Stimulated activated naive CD4-positive, alpha-beta T cell treated with Interleukin-2 at 50 U/mL for 16 hours (primary cell): ENCODE measurements at places on chromosomes 11 and 22.
A peak's percentile ranks its signal among the peaks of the same experiment; 100 is the strongest.

DNA sequence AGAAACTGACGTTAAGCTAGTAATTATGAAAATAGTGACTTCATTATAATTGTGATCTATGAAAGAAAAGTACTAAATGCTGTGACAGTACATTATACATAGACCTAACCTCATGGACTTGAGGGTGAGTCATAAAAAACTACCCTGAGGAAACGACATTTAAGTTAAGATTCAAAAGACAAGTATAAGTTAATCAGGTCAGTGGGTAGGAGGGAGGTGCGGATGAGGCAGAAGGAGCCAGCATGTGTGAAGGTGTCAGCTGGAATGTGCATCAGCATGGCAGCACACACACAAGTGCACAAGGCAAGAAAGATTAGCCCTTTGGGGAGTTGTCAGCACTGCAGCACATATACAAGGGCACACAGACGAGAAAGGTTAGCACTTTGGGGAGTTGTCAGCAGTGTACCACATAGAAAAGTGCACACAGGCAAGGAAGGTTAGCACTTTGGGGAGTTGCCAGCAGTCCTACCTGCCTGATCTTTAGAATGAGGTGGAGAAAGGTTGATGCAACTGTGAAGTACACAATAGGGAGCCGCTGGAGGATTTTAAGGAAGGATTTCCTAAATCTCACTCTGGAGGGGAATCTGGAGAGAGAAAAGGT is 31.6 kb upstream of the CAVIN3 start:
- DNase-seq, result peak; percentile 22

DNA sequence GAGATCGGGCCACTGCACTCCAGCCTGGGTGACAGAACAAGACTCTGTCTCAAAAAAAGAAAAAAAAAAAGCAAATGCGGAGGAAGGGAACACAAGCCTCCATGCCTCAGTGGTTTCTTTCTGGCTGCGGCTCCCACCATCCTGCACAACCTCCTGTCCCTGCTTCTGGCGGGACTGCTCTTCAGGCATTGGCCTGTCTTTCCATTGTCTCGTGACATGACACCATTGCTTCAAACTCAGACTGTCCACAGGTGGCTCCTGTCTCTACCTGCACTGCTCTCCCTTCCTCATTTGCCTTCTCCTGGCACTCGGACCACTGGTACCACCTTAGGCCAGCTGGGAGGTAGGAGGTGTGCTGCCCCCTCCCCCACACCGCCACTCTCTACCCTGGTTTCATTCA is 10.6 kb upstream of the PPM1F start:
- no peak for DNase-seq

- no peak for DNase-seq
These were observed 8.0 kb downstream of the NUMA1 start for GRCh38 chr11:72072348-72072747.

- DNase-seq, result no peak
These were observed 135.0 kb downstream of the SERGEF start for GRCh38 chr11:17877886-17878285.

DNA sequence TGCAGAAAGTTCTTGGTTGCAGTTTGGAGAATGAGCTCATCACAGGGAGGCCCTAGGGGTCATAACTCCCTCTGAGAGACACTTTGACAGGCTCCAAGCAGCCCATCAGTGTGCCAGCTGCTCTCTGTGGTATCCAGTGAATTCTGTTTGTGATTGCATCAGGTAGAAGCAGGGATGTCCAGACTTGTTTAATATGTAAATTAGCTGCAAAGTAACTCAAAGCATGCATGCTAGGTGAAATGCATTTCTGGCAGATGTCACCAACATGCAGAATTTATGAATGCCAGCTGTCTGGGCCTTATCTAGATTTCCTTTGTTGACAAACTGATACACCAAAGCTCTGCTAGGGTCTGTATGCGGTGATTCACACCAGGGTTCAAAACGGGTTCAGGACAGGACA is 123.6 kb upstream of the MTNR1B start:
- DNase-seq, result no peak

- no peak for DNase-seq
These were observed 62.7 kb downstream of the APOL3 start for GRCh38 chr22:36097880-36098279.

GRCh38 chr22:30606455-30607299 is at the start of gene TCN2:
TCN2 (plus strand) TSS chr22:30607174; CDS start chr22:30607332, 158 bp downstream.
- peak; percentile 24 for DNase-seq

DNA sequence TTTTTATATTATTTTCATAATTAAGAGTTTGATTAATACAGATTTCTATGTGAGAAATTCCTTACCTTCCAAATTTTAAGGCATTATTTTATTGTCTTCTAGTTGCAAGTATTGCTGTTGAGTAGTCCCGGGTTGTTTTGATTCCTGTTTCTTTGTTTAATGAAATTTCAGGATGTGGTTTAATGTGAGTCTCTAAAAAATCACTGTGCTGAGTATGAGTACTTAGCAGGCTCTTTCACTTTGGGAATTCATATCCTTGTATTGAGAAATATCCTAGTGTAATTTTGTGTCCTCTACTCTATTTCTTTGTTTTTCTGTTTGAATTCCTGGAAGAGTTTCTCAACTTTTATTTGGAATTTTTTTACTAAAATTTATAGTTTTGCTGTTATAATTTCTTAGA is 113.2 kb downstream of the TMEM135 start:
- DNase-seq, result no peak

DNA sequence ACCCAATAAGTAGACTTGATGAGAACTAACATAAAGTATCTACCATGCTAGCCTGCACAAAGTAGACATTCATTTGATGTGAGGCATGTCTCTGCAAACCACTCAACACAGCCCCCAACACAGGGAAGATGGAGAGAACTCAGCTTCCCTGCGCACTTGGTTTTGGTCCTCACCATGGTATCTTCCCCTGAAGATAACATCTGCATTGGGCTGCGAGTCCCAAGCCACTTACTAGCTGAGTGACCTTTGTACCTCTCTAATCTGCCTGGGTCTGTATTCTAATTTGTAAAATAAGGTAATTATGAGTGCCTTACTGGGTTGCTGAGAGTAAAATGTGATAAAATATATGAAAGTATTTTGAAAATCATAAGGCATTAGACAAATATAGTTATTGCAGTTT is 30.7 kb downstream of the PPFIA1 start:
- DNase-seq, result no peak

- DNase-seq, result no peak
These were observed 41.4 kb upstream of the ZBED5 start for GRCh38 chr11:10899121-10899830.

DNA sequence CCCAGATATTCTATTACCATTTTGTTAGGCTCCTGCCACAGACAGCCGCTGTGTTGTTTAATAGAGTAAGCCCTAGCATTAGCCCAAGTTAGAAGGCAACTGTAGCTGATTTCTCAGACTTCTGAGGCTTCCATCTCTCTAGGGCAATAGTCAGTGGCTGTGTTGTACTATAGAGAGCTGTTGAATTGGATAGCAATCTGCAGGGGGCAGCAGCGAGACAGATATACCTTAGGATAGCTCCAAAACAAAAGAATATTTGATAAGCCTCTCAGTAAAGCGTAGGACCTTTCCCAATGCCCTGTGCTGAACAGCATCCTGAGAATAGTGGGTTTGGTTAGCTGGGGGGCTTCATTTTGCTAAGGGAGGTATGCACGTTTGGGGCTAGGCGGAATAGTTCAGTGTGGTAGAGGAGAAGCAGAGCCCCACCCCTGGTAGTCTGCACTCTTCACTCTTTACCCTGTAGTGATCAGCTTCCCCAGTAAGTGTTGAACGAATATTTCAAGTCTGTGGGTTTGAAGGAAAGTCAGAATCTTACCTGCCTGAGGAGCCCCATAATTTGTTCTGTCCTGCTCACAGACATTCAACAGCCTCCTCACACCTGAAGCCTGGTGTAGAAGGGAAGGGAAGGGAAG is 515.1 kb downstream of the INSC start:
- no peak for DNase-seq
